ENCODE measurements at places on chromosomes 2 and 18. TPM values are rescaled to one million over a fixed set of nuclear protein-coding genes. Genes with fewer than 3 reads are reported as not detected.

DNA sequence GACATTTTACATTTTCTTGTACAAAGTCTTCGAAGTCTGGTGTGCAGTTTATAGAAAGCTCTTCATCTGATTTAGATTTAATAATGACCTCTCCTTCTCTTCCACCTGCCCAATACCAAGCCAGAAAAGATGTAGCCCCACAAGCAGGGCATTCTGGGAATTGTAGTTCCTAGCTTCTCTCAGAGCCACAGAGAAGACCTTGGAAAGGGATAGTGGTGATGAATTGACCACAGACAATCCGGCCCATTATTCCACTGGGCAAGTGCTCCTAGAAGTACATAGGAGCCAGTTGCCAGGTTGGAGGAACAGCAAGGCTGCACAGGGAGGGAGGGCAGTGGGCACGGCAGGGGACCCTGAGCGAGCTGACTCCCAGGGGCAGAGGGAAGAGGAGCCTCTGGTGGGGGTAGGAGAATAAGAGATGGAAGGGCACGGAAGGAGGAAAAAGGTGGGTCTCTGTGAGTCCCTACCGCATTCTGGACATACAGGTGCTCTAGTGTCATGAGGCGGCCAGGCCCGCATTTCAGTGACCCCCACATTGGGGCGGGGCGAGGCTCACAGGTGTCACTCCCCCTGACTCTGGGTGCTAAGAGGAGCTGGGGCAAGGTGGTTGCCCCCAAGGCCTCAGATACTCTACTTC is 152.5 kb upstream of the HAAO start:
- no peak for DNase-seq

- DNase-seq, result peak; percentile 53
These were observed 117.4 kb upstream of the CWC22 start for GRCh38 chr2:180124273-180125139.

- no peak for DNase-seq
These were observed 46.2 kb upstream of the ITGAV start for GRCh38 chr2:186543561-186544131.

DNA sequence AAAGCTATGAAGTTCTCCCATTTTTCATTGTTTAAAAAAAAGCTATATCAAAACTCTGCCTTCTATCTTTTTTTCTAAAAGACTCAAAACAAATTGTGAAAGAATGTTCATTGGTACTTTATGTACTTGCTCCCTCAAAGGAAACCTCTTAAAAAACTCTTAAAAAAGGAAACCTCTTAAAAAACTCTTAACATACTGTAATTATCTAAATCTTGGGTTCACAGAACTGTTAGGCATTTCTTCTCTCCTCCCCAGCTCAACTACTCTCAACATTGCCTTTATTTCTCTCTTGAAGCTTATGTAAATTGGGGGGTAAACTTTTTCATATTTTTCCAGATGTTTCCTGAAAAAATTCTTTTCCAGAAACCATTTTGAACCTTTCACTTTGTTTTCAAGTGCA is 330.5 kb upstream of the SLC39A10 start:
- no peak for DNase-seq

EFR3B gene
- polyA plus RNA-seq, result 5.9 TPM

ASNSD1 gene
- 54.6 TPM for polyA plus RNA-seq
